ENCODE measurements at places on chromosomes 5 and 9.

- DNase-seq: no peak
Measured at GRCh38 chr5:10578293-10578665, 14.4 kb downstream of the ANKRD33B start.

GRCh38 chr5:33929925-33930690 lies 6.1 kb upstream of the RXFP3 start:
- no peak for DNase-seq

DNA sequence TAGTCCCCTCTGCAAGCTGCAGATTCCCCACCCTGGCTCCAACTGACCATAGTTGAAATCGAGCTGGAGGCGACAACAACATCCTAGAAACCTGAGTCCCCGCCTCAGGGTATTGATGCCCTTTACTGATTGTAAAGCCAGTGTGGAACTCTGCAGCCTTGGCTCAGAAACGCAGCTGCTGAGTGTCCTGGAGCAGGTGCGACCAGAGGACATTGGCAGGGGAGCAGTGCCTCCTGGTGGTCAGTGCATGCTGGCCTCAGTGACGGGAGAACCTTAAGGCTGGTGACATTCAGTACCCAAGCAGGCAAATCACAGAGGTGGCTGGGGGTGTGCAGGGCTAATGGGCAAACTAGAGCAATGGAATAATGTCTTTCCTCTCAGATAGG lies 20.4 kb upstream of the ZNF354B start:
- DNase-seq: no peak

GRCh38 chr9:91379426-91379825 lies 17.7 kb upstream of the AUH start:
- no peak for DNase-seq

GRCh38 chr9:96441798-96442445 lies 8.0 kb upstream of the HABP4 start:
- DNase-seq: peak; percentile 25

DNA sequence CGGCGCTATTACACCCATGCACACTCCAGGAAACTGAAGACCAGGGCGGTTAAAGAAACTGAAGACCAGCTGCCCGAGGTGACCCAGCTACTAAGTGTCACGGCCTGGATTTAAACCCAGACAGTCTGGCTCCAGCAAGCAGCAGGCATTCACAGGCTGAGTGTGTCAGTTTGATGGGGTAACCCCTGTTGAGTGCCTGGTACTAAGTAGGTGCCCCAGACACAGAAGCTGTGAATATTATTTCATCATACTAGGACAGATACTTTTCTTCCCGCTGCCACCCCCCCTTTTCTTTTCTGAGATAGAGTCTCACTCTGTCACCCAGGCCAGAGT lies 7.3 kb downstream of the ENG start:
- no peak for DNase-seq

DNA sequence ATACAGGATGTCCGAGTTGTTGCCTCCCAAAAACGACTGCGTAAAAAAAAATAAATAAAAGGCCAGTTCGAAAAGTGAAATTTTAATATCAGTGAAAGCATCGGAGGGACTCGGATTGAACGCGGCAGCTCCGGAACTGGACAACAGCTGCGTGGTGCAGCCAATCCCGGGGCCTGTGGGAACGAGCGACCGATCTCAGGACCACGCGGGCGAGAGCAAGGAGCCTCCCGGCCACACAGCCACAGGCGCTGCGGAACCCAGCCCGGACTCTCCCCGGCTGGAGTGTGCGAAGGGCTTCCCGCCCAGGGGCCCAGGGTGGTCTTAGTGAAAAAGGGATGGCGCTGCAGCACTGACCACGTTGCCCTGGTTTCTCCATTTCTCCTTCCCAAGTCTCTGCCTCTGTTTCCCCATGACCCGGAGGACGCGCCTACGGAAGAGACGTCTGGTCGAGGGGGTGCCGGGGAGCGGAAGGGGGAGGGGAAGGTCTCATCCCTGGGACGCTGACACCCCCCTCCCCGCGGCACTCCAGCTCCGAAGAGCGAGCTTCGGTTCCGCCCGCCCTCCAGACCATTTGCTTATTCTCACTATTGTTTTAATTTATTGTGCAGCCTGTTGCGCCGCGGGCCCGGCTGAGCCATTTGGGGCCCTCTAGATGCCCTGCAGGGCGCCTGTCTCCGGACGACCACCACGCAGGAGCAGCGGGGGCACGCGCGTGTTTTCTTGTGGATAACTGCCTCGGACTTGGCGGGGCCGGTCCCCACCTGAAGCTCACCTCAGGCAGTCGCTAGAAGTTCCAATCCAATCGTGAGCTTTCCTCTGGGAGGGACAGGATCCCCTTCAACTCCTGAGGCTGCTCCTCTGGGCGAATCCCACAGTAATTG lies 303.0 kb downstream of the PARP8 start:
- DNase-seq: peak; percentile 89

GRCh38 chr5:31095796-31096195 lies 97.7 kb upstream of the CDH6 start:
- DNase-seq: no peak

DNA sequence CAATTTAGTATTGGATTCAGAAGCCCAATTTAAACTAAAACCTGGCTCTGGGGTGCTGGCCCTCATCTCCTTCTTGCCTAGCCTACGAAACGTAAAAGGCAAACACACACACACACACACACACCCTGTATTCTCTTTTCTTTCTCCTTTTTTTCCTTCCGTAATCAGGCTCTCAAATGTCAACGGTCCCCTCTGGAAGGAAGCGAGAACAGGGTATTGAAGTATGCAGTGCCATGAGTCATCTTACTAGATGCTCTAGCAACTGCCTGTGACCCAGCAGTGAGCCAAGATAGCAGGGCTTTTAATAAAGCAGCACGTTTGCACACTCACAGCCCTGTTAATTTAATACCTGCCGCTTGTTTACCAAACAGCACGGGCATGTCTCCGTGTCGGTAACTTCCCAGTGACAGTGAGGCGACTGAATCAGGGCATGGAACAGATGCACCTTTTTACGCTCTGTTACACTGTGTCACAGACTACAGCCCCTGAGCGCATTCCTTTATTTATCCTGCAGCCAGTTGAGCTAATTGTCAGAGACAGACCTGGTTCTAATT lies 243.8 kb downstream of the BNC2 start:
- DNase-seq: peak; percentile 69

DNA sequence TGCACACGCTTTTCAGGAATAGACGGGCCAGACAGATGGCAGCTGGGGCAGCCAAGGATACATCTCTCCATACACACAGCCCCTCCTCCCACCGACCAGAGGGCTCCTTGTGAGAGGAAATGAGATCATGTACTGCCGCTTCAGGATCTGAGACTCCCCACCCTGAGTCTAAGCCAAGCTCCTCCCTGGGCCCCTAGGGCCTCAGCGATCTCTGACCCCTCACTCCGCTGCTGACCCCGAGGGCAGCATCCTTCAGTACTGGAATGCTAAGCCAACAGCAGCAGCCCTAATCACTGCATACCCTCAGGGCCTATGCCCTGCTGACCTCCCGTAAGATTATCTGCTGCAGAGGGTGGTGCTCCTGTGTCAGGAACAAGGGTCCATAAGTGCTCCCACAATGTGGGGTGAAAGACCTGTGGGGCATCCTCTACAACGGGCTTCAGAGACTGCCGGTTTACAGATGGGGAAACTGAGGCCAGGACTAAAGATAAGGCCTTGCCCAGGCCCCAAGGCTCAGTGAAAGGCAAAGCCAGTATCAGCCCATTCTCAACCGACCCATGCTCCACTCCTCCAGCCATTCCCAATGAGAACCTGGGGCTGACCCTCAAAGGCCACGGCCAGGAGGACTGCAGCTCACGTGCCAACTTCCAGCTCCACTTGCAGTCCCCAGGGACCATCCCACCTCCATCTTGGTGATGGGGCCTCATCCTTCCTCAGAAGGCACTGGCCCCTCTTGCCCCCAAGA lies 37.5 kb downstream of the BICD2 start:
- no peak for DNase-seq

DNA sequence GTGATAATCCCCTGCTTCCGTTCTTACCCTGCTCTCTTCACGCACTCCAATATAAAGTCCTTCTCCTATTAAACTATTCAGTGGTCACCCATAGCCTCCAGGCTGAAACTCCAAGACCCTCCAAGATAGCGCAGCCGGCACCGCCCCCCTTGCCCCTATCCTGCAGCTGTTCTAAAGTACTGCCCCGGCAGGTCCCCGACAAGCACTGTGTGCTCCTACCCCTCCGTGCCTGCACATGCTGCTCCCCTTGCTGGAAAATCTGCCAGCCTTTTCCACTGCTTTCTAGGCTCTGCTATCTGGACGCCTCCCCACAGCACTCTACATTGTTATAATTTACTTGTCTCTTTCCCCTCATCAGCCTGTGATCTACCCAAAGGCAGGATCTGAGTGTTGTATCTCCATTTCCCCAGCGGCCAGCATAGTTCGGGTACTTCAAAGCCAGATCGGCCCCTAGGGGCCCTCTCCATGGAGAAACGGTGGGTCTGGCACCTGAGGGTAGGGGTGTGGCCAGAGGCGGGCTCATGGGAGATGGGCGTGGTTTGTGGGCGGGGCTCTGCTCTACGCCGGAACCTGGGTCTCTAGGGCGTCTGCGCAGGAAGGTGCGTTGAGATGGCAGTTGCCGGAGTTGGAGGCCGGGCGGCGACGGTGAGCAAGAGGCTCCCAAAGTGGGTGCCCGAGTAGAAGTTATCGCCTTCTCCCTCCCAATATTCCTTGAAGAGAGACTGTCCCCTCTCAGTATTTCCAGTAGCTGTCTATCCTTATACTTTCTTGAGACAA lies 83.5 kb upstream of the RUSC2 start:
- no peak for DNase-seq

DNA sequence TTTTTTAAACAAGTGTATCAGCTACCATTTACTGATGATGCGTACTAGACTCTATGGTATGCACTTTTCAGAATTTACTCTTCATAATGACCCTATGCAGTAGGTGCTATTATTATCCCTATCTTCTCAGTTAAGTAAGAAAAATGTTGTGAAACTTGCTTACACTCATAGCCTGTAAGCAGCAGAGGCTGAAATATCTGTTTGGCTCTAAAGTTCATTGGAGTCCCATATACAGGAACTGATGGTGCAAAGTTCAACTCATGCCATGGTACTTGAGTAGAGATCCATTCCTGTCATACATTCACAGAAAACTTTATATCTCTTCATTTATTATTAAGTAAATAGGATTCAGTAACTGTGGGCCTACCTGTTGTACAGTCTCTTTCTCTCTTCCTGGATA lies 41.4 kb upstream of the CCDC112 start:
- DNase-seq: no peak

GRCh38 chr5:140108093-140109017 lies 5.6 kb upstream of the PURA start:
- DNase-seq: no peak

- DNase-seq: no peak
Measured at GRCh38 chr9:78325343-78325742, 28.4 kb downstream of the PSAT1 start.

GRCh38 chr5:140608722-140609121 lies 24.3 kb downstream of the CD14 start:
- no peak for DNase-seq

DNA sequence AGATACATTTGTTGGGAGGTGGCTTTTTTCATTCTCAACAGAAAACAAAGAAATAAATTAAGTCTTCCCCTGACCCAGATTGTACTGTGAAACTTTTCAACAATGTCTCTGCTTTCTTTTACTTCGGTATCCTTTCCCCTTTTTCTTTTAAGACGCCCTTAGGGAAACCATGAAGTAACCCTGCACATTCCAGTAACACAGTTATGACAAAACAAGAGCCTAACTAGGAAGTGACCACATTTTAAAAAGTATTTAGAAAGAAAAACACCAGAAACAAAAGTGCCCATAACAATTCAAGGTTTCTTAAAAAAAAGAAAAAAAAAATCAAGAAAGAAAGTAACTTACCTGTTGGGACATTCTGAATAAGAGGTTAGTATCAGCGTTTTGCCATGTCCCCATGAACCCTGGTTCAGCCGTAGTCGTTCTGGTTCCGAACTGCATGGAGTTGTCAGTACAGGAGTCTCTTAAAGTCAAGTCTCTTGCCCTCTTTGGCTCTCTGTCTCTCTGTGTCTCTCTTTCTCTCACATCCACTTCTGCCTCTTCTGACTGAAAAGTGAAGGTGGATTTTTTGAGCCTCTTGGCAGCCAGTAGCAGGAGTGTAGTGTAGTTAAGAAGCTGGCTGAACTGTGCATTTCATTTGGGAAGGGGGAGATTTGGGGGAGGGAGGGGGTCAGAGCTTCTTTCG lies 142.9 kb downstream of the BNC2 start:
- no peak for DNase-seq

Measured in NCI-H748 treated with DMSO at 0.1 percent for 48 hours (cell line).